ENCODE measurements at places on chromosomes 16 and 17.

- no peak for DNase-seq
These were observed 27.3 kb downstream of the CENPV start for GRCh38 chr17:16325964-16326363.

DNA sequence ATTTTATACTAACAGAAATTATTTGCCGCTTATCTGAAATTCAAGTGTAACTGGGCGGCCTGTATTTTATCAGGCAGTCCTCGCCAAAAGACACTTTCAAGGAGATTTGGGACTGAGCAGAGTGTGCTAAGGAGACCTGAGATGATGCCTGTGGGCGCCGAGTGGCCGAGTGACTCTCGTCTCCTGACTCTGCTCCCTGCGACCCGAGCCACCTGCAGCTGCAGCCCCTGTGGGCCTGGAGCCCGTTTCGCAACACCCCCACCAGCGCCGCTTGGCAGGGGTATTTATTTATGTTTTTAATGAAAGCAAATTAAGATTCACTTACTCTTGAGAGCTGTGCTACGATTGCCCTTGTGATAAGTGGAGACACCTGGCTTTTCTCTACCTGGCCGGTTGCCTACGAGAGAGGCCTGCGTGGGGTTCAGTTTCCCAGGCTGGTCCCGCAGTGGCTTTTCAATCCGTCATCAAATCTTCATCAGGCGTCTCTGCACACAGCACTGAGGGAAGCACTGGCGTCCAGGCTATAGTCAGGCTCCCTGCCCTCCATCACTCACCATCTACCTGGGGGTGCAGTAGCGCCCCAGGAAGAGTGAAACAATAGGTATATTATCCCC is 124.0 kb downstream of the SEC14L1 start:
- no peak for DNase-seq

- DNase-seq, result no peak
These were observed 46.7 kb downstream of the RTN4RL1 start for GRCh38 chr17:1978396-1978949.

DNA sequence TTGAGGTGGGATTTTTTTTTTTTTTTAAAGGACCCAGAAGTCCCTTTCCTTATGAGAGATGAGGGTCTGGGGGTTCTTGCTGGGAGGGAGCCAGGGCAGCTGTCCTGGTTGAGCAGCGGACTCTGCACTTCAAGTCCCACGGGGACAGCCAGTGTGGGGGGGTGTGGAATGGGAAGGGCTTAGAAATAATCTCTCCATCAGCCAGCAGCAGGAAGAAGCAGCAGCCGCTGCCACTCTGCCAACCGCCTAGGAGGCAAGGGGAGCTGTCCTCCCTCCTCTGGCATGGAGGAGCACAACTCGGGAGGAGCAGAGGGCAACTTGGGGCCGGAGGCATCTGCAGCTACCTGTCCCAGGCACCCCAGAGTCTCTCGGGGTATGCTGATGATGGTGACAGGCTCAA is at the start of gene KCNG4:
Gene KCNG4 (minus strand): TSS at position 104 of the 400 bp plus-strand sequence. CDS start 2,527 bp downstream, outside the sequence.
- DNase-seq, result no peak

- DNase-seq, result no peak
These were observed 76.4 kb downstream of the SOCS1 start for GRCh38 chr16:11179574-11179973.

- DNase-seq, result no peak
These were observed 162.3 kb downstream of the KATNIP start for GRCh38 chr16:27712251-27712711.

- DNase-seq, result no peak
These were observed 1.6 kb downstream of the TBX4 start for GRCh38 chr17:61453566-61454380.

GRCh38 chr16:21598701-21599121 is 666 bp upstream of the METTL9 start:
- DNase-seq, result no peak

- DNase-seq, result no peak
These were observed 12.0 kb downstream of the VAC14 start for GRCh38 chr16:70788668-70789594.

GRCh38 chr17:1573932-1574696 is 11.5 kb upstream of the PITPNA start:
- no peak for DNase-seq

DNA sequence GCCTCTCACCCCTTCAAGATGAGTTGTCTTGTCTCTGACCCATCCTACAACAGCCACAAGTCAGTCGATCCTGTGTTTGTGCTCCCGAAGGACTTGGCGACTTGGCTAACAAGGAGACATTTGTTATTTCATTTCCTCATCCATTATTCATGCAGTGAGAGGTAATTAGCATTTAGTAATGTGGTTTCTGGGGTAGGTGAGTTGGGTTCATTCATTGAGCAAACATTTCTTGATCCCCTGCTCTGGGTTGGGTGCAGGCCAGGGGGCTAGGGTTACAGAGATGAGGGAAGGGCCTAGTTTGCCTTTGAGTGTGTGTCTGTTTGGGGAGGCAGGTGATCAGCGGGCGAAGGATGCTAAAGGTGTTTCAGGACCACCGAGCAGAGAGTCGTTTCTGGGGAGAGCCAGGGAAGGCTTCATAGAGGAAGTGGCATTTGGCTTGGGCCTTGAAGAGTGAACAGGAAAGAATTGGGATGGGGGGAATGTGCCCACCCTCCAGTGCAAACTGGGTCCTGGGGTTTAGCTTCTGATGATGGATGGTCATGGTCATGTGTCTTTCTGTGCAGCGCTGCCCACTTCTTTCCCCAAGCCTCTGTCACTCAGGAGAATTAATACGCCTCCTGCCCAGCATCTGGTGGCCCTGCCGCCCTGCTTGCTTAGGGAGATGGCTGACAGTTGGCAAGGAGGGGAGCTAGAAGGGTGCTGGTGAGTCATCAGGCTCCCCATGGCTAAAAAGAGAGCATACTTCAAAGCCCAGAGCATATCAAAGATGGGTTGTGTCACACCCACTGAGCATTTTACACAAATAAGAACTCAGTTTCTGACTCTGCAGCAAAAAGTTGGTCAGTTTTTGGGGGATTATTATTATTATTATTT is 38.5 kb downstream of the MSI2 start:
- DNase-seq, result no peak

- DNase-seq, result no peak
These were observed 15.4 kb upstream of the MYO18A start for GRCh38 chr17:29195465-29196081.

GRCh38 chr16:85123891-85124635 is 11.8 kb upstream of the CIBAR2 start:
- no peak for DNase-seq

DNA sequence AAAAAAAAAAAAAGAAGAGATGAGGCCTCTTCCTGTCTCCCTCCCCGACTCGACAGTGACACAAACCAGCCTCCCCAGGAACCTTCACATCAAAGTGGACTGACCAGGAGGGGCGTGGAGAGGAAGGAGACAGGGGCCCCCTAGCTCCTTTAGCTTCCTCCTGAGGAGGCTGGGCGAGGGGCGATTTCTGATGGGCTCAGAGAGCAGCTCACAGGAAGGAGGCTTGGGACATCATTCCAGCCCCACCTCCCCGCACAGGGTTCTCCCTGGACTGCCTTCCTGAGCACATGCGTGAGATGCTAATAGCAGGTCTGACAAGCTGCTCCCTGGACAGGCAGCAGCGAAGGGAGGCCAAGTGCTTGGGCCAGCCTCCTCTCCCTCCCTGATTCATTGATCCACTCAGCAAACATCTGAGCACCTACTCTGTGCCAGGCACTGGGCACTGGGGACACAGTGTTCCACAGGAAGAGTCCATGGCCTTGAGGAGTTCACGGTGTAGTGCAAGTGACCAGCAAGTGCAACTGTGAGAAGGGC is 14.4 kb upstream of the DOK4 start:
- no peak for DNase-seq

- no peak for DNase-seq
These were observed 1.4 kb downstream of the SYNGR3 start for GRCh38 chr16:1991135-1991551.

- DNase-seq, result no peak
These were observed 22.3 kb upstream of the G6PC1 start for GRCh38 chr17:42878123-42878880.

DNA sequence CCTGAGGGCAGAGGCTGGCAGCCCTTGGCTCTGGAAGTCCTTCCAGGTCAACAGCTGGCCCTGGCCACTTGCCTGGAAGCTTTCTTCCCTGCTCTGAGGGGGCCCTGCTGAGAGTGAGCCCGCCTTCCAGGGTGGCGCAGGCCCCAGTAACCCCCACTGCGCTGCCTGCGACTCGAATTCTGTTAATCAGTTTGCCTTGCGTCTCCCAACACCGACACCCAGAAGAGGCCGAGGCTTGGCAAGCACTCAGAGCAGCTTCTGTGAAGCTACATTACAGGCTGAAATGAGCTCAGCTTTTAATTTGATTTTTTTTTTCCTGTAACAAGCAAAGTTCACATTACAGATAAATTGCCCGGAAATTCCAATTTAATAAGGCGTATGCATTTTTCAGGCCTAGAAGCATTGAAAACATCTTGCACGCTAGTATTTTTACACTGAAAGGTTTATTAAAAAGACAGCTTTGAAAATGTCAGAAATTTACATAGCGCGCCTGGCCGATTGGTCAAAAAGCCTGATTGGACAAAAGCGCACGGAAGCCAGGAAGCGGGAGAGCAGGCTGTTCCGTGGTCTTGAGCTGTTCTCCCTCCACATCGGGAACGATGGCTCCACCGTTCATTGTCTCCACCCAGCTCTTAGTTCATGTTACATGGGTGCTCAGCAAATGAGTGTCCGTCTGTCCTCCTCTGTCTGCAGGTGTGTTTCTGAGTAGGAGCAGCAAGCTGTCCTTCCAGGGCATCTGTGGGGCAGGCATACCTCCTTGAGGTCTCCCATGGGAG is 65.5 kb upstream of the HSBP1 start:
- no peak for DNase-seq

DNA sequence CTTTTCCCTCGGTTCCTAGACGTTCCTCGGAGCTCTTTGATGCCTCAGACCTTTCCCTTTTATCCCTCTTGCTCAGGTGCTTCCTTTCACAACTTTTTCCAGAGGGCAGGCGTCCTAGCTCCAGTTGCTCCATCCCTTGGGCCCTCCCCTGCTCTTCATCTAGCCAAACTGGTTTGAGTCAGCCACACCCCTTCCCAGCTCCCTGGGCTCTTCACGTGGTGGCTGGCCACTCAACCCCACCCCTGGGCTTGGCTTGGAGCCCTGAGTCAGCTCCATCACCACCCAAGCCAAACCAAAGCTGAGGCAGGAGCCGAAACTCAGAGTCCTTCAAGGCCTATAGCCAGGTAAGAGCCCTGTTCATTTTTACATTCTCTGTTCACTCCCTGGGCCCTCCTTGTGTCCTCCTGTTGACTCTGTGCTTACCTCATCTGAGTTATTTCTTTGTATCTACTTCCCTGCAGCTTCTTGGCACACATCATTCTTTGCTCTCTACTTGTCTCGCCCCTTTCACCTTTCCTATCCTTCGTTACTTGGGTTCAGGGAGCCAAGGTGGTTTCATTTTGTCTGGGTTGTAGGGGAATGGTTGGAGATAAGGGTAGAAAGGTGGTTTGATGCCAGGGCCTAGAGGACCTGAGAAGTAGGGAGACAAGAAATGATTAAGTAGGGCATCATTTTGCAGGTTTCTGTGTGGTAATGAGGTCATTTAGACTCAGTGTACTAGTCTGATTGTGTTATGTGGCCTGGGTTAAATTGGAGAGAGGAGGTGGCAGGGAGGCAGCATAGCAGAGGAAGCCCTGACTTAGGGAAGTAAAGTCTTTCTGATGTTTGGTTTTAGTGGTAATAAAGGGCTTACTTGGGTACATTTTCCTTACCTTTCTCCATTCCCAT is 7.6 kb upstream of the PHKG2 start:
- no peak for DNase-seq

- DNase-seq, result no peak
These were observed 445.7 kb downstream of the GRIN2A start for GRCh38 chr16:9736547-9736946.

- DNase-seq, result no peak
These were observed 7.1 kb upstream of the ITPRIPL2 start for GRCh38 chr16:19106625-19107020.
